CD8-positive, alpha-beta T cell (primary cell): ENCODE measurements at places on chromosomes 1 and 21.

GRCh38 chr1:116819081-116819480 is 64.9 kb downstream of the CD2 start:
- no peak for DNase-seq

GRCh38 chr1:239388159-239388485 is 1.8 kb downstream of the CHRM3 start:
- no peak for DNase-seq

DNA sequence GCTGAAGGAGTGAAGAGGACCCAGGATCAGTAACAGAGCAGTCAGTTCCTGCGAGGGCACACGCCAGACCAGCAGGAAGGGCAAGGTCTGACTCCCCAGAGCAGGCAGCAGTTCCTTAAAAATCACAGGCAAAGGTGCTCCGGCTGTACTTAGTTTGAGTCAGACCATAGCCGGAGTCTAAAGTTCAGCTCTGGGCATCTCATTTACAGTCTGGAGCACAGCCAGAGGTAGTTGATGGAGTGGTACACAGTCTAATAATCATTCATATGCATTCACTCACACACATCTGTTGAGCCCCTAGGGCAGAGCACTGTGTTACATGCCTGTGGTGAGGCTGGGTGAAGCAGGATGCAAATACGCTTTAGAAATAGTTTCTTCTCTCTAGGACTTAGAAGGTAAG is 7.3 kb upstream of the AMIGO1 start:
- DNase-seq, result no peak

DNA sequence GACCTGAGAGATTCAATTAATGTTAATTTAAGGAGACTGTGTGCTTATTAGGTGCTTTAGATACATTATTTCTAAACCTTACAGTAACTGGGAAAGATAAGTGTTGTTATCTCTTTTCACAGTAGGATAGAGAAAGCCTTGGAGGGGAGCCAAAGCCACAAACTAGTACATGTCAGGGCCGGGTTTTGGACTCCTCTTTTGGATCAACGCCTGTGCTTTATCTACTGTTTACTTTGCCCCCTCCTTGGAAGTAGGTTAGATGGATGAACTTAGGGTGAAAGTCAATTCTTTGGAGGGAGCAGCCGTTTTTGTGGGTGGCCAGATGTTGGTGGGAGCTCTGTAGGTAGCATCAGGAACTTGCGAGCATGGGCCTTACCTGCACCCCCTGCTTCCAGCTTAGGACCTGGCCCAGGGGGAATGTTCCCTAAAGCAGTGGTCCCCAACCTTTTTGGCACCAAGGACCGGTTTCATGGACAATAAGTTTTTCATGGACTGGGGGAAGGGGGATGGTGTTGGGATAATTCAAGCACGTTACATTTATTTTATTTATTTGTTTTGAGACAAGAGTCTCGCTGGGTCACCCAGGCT is 1.7 kb downstream of the HHAT start:
- no peak for DNase-seq

DNA sequence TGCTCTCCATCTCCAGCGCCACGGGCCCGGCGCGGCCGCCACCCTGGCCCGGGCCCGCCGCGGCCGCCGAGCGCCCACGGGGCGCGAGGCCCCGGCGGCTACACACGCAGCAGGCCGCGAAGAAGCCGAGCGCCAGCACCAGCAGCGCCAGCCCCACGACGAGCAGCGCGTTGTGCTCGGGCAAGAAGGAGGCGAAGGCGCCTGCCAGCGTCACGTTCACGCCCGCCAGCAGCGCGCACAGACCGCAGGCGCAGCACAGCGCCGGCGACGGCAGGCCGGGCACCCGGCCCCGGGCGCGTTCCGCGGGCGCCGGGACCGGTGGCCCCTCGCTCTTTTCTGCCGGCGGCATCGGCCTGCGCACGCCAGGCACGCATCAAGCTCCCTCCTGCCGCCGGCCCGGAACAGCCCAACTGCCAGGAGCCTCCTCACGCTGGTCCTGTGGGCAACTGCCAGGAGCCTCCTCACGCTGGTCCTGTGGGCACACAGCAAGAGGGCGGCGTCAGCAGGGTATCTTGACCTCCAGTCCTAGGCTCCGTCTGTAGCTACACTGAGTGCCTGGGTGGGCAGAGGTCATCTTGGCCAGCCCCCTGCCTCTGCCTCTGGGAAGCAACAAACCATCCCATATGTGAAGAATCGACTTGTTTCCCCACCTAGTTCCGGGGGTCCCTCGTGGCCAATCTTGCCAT is 18.1 kb downstream of the KNCN start:
- peak; percentile 80 for DNase-seq

DNA sequence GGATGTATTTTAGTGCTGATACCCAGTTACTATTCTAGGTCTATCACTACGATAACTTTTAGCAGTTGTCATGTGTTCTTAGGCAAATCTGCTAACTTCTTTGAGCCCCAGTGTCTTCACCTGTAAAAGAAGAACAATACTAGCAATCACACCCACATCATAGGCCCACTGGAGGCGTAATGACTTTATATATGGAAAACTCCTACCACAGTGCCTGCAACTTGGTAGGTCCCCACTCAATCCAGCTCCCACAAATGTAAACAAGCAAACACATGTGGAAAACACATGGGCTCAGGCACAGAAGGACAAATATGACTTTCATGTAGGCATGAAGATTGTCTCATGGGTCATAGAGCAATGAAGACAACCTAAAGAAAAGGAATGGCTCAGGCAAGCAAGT is 115.8 kb downstream of the TBX19 start:
- no peak for DNase-seq

GRCh38 chr1:25148673-25149300 is 83.5 kb downstream of the SYF2 start:
- peak; percentile 78 for DNase-seq

DNA sequence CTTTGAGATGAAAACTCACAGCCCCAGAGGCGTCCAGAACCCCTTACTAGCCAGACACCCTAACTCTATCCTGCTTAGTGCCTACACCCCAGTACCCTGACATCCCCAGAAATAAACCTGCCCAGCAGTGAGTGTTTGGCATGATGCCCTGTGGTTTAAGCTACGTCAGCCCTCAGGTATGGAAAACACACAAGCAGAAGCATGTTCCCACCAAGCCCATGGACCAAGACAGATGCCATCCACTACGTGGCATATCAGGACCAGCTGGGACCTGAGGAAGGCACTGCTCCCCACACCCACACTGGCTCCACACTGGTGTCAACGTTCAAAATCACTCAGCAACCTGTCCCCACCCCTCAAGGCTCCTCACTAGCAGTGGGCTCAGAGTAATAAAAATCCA is 116.4 kb downstream of the SYT2 start:
- no peak for DNase-seq

DNA sequence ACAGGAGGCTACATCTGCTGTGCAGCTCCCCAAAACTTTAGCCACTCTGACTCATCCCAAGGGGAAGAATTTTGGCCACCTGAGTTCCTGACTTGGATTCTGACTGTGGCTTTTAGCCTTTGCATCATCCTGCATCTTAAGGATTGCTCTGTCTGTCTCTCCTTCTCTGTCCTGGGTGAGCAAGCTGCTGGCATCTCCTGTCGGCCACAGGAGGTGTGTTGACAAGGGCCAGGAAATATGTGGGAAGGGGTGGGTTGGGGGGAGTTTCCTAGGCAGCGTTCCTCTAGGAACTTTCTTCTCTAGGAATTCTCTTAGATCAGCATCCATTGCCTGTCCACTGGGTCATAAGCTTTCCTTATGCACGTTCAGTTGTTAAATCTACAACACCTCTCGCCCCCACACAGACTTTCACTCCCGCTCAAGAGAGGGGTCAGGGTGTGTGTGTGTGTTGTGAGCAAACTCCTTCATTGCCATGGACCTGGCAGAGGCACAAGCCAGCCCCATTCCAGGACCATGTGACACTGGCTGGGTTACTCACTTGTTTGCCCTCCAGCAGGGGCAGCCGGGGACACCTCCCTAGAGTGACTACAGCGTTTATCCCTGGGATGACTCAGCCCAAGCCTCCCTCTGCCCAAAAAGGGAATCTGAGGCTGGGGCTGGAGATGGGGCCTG is 145.0 kb upstream of the DUSP10 start:
- DNase-seq, result no peak

GRCh38 chr1:117562581-117563491 is 43.0 kb upstream of the TENT5C start:
- DNase-seq, result no peak

DNA sequence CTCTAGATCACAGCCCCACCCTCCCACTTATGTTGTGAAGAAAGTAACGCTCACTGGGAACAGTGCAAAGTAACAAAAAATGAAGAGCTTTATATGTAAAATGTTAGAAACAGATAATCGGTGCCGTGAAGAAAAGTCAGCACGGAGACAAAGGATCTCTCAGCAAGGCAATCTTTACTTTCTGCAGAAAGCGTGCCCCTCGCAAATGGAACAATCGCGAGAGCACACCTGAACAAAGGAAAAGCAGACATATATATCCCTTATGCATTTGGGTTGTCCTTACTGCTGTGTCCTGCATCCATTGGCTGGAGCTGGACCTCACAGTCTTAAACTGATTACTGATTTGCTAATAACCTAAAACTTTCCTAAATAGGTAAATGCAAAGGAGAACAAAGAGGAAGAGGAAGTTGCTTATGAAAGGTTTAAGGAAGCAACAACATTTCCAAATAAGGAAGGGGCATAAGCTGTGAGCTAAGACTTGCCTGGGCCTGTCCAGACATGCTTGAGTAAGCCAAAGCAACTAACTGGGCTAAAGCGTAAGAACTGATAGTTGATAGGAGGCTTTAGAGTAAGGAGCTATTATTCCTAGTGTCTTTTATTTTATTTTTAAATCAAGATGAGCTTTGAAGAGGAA is 89.7 kb downstream of the GTF2B start:
- no peak for DNase-seq

GRCh38 chr1:37861151-37861550 is 1.8 kb upstream of the MTF1 start:
- DNase-seq, result no peak

DNA sequence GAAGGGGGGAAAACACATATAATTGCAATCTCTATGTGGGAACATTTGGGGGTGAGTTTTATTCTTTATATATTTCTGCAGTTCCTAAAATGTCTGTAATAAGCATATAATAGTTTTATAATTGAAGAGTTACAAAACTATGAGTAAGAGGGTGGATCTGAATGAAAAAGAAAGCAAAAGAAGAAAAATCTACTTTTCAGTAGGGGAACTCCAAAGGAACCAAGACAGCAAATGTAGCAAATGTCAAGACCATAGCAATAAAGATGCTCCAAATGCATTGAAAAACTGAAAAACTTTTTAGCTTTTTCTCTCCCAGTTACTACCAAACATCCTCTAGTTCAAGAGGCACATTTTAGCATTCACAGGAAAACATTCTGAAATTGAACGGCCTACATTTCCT is 434.8 kb downstream of the LMO4 start:
- no peak for DNase-seq

GRCh38 chr1:230362949-230363348 is 63.2 kb downstream of the PGBD5 start:
- no peak for DNase-seq

- no peak for DNase-seq
These were observed 9.4 kb upstream of the ACTRT2 start for GRCh38 chr1:3011631-3012455.

- no peak for DNase-seq
These were observed 31.3 kb upstream of the DNAJC11 start for GRCh38 chr1:6732942-6733341.

- no peak for DNase-seq
These were observed 2.6 kb upstream of the ILDR2 start for GRCh38 chr1:166977951-166978350.

- no peak for DNase-seq
These were observed 4.1 kb downstream of the RGS18 start for GRCh38 chr1:192162376-192162775.

GRCh38 chr1:152347116-152347728 is 12.6 kb downstream of the FLG2 start:
- DNase-seq, result peak; percentile 11

GRCh38 chr1:15468145-15468544 is 7.8 kb upstream of the CELA2B start:
- DNase-seq, result no peak

DNA sequence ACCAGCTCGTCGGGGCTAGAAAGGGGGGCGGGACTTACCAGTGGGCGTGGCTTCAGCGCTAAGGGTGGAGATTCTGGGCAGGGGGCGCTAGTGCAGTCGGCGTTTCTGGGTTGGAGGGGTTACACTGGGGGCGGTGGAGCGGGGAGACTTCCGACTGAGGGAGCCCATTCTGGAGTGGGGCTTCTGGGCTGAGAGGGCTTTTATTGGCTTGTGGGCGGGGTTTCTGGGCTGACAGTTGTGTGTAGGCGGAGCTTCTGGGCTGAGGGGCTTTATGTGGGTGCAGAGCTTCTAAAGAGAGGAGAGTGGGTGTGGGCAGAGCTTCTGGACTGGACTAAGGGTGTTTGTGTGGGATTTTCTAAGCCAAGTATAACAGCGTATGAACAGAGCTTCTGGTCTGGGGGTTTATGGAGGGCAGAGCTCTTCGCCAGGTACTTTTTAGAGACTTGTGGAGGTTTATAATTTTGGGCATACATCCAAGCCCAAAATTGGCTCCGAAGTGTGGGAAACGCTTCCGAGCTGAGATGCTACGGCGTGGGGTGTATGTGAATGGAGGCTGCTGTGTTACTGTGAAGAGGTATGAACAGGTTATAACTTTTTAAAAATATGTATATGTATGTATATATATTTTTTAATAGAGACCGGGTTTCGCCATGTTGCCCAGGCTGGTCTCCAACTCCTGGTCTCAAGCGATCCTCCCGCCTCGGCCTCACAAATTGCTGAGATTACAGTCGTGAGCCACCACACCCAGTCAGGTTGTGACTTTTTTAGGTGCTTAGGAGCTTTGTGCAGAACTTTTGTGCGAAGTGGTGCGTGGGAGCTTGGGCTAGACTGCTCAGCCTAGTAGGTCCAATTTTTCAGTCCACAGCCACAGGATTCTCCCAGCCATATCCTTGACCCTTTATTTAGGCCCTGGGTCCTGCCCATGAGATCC is 825 bp downstream of the TMEM39B start:
- DNase-seq, result no peak

GRCh38 chr1:241776911-241777310 is 71.1 kb upstream of the EXO1 start:
- no peak for DNase-seq
